ENCODE measurements at places on chromosomes 1 and 21.

GRCh38 chr1:38062361-38063288 is 16.0 kb upstream of the POU3F1 start:
- DNase-seq, result no peak

DNA sequence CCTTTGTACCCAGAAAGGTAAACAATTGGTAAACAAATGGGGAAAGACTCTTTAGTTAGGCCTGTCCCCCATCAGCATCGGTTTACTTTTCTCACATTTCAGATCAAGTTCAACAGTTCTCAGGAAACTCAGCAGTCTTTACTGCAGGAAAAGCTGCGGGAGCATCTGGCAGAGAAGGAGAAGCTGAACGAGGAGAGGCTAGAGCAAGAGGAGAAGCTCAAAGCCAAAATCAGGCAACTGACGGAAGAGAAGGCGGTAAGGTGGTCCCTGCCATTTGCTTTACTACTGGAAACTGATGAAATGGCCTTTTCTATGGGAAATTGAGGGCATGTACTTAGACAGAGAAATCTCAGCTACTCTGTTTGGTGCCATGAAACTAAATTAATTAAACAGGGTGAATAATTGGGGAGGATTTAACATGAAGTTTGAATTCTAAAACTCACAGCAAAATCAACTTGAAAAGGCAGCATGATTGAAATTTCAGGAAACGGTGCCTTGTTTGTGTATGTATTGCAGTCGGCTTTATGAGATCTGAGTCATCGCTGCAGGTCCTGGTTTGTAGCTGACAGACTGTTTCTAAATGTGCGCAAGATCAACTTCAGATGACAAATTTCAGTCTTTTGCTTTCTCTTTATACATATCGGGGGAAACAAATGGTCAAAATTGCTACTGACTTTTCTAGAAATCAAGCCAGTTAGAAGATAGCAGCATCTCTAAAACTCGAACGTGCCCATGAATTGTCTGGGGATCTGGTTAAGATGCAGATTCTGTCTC is 67.9 kb upstream of the EFHD2 start:
- DNase-seq, result no peak

- no peak for DNase-seq
Measured at GRCh38 chr1:175757381-175758015, 14.1 kb upstream of the TNR start.

GRCh38 chr1:1084372-1085170 is 10.5 kb upstream of the RNF223 start:
- DNase-seq, result no peak

DNA sequence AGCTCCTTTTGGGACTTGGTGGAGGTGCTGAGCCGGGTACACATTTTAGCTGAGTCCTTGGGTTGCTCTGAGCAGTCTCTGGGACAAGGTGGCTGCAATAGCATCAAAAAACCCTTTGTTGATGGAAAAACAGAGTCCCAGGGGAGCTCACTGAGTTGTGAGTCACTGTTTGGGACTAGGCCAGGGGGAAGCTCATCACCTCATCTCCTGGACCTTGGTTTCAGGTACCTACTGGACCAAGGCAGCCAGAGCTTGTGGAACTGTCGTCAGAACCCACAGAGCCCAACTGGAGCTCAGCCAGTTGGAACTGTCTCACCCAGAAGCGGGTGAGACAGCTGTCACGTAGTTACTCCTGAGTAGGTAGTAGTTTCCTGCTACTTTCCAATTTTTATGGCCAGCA is 146.7 kb downstream of the HLX start:
- DNase-seq, result no peak

DNA sequence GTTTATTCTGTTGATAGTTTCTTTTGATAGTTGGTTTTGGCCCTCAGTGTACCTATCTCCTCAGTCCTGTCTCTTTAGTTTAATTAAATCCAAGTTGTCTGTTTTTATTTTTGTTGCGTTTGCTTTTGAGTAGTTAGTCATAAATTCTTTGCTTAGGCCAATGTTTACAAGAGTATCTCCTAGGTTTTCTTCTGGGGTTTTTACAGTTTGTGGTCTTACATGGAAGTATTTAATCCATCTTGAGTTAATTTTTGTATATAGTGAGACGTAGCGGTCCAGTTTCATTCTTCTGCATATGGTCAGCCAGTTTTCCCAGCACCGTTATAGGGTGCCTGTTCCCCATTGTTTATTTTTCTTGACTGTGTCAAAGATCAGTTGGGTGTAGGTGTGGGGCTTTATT is 139.4 kb downstream of the POU2F1 start:
- no peak for DNase-seq

- no peak for DNase-seq
Measured at GRCh38 chr21:44391345-44392091, 38.1 kb downstream of the TRPM2 start.
